ENCODE measurements at places on chromosomes 11 and 22. TPM values are rescaled to one million over a fixed set of nuclear protein-coding genes. Genes with fewer than 3 reads are reported as not detected.
A peak's percentile ranks its signal among the peaks of the same experiment; 100 is the strongest.

DNA sequence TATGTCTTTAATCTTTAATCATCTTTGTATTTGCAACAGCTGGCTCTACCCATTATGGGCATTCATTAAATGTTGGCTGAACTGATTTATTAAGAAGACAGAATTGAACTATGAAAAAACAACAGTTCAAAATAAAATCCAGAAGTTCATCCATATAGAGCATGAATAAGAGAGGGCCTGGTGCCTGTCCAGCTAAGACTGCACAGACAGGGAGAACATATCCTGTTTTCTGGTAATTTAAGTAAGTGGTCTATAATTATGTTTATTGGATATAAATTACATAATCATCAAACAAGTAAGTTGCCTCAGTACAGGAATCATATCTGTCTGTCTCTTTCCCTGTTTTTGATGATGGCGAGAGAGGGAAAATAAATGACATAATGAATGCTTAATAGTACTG is 137.2 kb downstream of the RBFOX2 start:
- H3K27ac ChIP-seq, result no peak overlapping the region
- H3K27me3 ChIP-seq, result no peaks in the 10 kb centered on the region
- H3K4me1 ChIP-seq, result peaks cover 2% of the 10 kb centered on the region
- DNase-seq, result no peak

Gene SMARCB1
- 95.2 TPM for total RNA-seq

DNA sequence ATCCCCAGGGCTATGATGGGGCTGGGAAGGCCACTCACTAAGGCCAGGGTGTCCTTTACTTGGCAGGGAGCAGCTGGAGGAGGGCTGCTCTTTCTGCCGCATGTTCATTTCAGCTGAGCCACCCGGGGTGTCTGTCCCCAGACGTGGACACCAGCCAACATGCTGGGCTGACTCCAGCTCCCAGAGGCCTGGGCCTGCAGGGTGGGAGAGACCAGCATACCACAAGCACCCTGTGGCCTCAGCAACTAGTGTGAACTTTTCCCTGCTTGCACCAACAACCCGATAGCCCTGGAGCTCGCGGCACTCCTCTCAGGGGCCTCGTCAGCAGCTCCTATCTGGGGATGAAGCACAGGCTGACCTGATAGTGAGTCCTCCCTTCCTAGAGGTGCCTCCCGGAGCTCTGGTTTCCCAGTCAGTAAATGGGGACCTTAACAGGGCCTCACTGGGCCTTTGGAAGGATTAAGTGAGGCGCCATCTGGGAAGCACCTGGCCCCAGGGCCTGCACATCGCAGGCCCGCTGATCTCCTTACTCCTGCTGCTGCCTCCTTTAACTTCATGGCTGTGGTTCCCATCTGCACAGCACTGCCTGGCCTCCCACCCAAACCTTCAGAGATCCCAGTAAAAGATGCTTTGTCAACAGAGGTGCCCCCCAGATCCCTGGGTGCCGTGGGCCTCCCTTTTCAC is 83.4 kb downstream of the GALNT18 start:
- H3K4me1 ChIP-seq, result no peaks in the 10 kb centered on the region
- H3K4me3 ChIP-seq, result no peak overlapping the region
- H3K36me3 ChIP-seq, result no peaks in the 10 kb centered on the region
- DNase-seq, result no peak

GRCh38 chr22:37051391-37052385 is at the start of gene KCTD17:
KCTD17 (plus strand) TSS chr22:37051742; CDS start chr22:37051761, 19 bp downstream.
- H3K4me3 ChIP-seq, result peak within 1 kb of the TSS; percentile 79
- no peaks in the 10 kb centered on the region for H3K27me3 ChIP-seq
- no peaks in the 10 kb centered on the region for H3K36me3 ChIP-seq
- peak within 1 kb of the TSS; percentile 67 for H3K27ac ChIP-seq
- H3K4me1 ChIP-seq, result peaks cover 6% of the 10 kb centered on the region

- peaks cover 23% of the 10 kb centered on the region for H3K27me3 ChIP-seq
- DNase-seq, result no peak
- H3K4me1 ChIP-seq, result no peaks in the 10 kb centered on the region
- no peak overlapping the region for H3K4me3 ChIP-seq
- no peaks in the 10 kb centered on the region for H3K36me3 ChIP-seq
Observed at GRCh38 chr11:34773826-34774225, 142.4 kb downstream of the APIP start.

- DNase-seq, result no peak
- H3K27me3 ChIP-seq, result no peaks in the 10 kb centered on the region
- H3K4me1 ChIP-seq, result no peaks in the 10 kb centered on the region
- no peak overlapping the region for H3K27ac ChIP-seq
- H3K36me3 ChIP-seq, result no peaks in the 10 kb centered on the region
- H3K4me3 ChIP-seq, result no peak overlapping the region
Observed at GRCh38 chr11:862081-862661, 19.5 kb downstream of the TSPAN4 start.

GRCh38 chr11:16862726-16863125 is 124.3 kb downstream of the C11orf58 start:
- peaks cover 33% of the 10 kb centered on the region for H3K4me1 ChIP-seq
- peaks cover 9% of the 10 kb centered on the region for H3K36me3 ChIP-seq
- H3K27me3 ChIP-seq, result no peaks in the 10 kb centered on the region
- H3K27ac ChIP-seq, result no peak overlapping the region
- H3K4me3 ChIP-seq, result no peak overlapping the region

GRCh38 chr11:43944761-43945311 is 2.4 kb downstream of the C11orf96 start:
- peaks cover 17% of the 10 kb centered on the region for H3K4me1 ChIP-seq
- H3K27ac ChIP-seq, result no peak overlapping the region
- peak; percentile 89 for DNase-seq
- H3K4me3 ChIP-seq, result peak overlapping the region; percentile 21
- peaks cover 51% of the 10 kb centered on the region for H3K27me3 ChIP-seq

Gene SCUBE1
- total RNA-seq, result not detected

DNA sequence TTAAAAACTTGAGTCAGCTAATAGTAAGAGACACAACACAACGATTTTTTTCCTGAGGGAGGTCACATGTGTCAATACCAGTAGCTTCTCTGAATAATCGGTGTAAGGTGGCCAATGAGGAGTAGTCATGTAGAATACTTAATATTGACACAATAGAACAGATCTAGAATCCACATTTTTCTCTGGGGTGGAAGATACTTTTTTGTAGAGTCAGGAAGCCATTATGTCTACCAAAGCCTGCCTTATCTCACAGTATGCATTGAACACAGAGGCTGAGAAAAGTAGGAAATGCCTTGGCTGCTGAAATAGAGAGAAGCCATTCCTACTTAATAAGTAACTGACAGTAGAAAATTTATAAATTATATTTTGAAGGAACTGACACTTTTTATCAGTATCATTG is 725.0 kb downstream of the METTL15 start:
- H3K4me3 ChIP-seq, result no peak overlapping the region
- no peak for DNase-seq
- no peaks in the 10 kb centered on the region for H3K36me3 ChIP-seq
- no peaks in the 10 kb centered on the region for H3K27me3 ChIP-seq

DNA sequence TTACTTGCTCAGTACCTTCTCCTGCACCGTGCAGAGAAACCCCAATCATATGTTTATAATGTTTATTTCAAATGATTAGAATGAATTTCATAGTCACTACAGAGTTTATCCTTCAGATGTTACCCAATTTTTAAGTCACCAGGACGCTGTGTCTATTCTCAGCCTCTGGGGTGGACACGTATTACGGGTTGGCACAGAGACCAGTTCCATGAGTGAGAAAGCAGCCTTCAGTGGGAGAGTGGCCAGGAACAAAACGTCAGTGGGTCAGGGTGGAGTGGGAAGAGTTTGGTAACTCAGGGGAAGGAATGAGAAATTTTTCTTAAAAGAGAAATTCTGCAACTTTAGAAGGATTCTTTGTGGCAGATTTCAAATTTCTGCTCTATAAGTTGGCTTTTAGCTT is 77.1 kb upstream of the MTMR2 start:
- H3K36me3 ChIP-seq, result peaks cover 11% of the 10 kb centered on the region
- no peak overlapping the region for H3K27ac ChIP-seq
- peaks cover 14% of the 10 kb centered on the region for H3K4me1 ChIP-seq
- no peak overlapping the region for H3K4me3 ChIP-seq
- no peak for DNase-seq
- H3K27me3 ChIP-seq, result no peaks in the 10 kb centered on the region

DNA sequence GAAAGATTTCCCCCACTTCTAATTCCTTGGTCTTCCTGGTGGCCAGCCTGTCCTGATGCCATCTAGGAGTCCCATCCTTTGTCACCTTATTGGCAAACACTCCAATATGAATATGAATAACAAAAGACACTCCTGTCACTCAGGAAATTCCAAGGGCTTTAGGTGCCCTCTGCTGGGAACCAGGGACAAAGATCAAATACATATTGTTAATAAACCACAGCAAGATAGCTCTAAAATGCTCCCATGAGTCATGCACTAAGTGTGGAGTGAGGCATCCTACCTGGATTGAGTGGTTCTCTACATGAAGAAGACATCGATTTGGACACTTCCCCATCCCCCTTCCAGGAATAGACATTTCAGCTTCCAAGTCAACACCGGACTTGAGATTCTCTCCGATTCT is 823.6 kb downstream of the TBC1D22A start:
- H3K36me3 ChIP-seq, result no peaks in the 10 kb centered on the region
- no peak overlapping the region for H3K27ac ChIP-seq
- H3K27me3 ChIP-seq, result no peaks in the 10 kb centered on the region
- DNase-seq, result no peak

- H3K27me3 ChIP-seq, result no peaks in the 10 kb centered on the region
- peaks cover 86% of the 10 kb centered on the region for H3K4me1 ChIP-seq
- H3K27ac ChIP-seq, result peak overlapping the region; percentile 86
- DNase-seq, result no peak
- peaks cover 19% of the 10 kb centered on the region for H3K36me3 ChIP-seq
- H3K4me3 ChIP-seq, result no peak overlapping the region
Observed at GRCh38 chr11:96219981-96220623, 122.9 kb downstream of the MAML2 start.

All from activated CD4-positive, alpha-beta T cell treated with anti-CD3 and anti-CD28 coated beads for 36 hours (primary cell).